ENCODE measurements at places on chromosomes 2 and 18.

DNA sequence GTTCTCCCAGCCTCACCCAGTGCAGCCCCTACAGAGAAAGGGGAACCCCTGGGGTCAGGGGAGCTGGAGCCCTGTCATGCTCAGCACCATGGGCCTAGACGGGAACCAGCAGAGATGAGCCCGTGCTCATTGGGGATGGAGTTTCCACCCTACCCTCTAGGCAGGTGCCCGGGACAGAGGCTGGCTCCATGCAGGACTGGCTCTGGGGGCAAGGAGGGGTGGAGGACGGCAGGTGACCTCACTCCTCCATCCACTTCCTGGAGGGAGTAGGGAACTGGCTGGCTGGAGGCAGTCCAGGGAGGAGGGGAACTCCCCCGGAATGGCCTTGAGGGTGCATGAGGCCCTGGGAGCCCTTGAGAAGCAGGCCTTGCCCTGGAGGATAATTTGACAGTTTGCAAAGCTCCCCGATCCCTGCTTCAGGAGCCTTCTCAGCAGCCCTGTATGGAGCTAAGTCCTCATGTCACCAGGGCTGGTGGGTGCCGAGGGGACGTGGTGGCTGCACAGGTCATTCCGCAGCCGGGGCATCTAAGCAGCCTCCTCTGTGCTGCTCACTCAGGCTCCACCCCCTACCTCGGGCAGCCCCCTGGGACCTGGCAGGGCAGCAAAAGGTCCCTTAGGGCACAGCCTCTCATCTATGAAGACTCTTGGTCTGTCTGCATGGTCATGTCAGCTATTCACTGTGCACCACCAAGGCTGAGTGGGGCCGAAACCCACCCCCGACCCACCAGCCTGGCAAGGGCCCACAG, 2.1 kb downstream of the NEURL3 start:
- H3K4me3 ChIP-seq, result no peak overlapping the region
- H3K36me3 ChIP-seq, result no peaks in the 10 kb centered on the region
- H3K27me3 ChIP-seq, result no peaks in the 10 kb centered on the region

GRCh38 chr2:66497431-66498288, 62.7 kb downstream of the MEIS1 start:
- H3K27me3 ChIP-seq, result no peaks in the 10 kb centered on the region
- H3K36me3 ChIP-seq, result no peaks in the 10 kb centered on the region

DNA sequence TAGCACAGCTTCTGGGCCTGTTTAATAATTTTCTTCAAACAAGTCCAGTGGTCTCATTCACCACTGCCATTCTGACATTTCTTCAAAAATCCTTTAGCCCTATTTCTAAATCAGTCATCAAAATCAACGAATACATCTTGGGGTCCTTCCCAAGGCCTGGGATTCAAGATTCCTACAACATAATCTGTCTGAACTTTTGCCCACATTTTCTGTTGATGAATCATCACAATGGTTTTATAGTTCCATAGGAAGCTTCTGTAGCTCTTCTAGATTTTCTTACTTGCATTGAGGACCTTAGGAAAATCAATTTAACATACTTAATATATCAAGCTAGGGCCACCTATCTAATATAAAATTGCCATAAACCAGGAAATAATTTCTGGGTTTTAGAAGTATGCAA, 811.8 kb upstream of the ACVR2A start:
- no peaks in the 10 kb centered on the region for H3K27me3 ChIP-seq
- no peak overlapping the region for H3K4me3 ChIP-seq
- H3K36me3 ChIP-seq, result no peaks in the 10 kb centered on the region
- DNase-seq, result no peak
- no peak overlapping the region for H3K27ac ChIP-seq

DNA sequence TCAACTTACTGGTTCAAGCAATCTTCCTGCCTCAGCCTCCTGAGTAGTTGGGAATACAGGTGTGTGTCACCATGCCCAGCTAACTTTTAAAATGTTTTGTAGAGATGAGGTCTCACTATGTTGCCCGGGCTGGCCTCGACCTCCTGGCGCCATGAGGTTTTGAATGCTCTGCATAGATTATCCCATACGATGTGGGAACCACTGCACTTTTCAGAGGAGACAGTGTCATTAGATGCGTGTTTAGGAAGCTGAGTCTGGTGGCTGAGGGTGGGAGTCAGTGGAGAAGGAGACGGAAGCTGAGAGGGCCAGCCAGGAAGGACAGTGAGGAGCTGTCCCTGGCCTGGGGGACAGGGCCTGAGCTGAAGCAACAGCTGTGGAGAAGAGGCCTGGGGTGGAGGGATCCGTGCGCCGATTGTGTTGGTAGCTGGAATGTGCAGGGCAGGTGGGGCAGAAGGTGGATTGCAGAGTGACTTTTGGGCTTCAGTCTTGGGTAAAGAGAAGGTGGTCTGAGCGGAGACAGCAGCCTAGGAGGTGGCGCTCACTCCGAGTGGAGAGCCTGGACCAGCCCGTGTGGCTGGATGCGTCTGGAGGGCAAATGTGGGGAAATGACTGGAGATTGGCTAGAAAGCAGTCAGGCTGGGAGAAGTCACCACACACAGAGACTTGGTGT, 68.0 kb downstream of the LDLRAD4 start:
- H3K4me1 ChIP-seq, result peaks cover 19% of the 10 kb centered on the region
- H3K27ac ChIP-seq, result no peak overlapping the region
- DNase-seq, result no peak
- H3K4me3 ChIP-seq, result no peak overlapping the region

DNA sequence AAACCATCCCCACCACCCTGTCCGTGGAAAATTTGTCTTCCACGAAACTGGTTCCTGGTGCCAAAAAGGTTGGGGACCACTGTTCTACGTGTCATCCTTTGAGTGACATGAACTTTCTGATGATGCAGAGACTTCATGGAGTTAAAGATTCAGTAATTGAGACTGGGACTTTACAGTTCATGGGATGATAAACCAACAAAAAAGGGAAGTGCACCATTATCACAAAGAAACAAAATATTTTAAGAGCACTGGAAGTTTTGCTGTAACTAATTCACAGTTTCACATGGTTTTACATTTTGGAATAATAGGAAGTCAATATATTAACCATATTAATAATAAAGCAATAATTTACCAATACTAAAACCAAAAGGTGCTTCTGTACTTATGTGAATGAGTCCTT, 126.8 kb downstream of the AQP4 start:
- H3K27ac ChIP-seq, result no peak overlapping the region
- H3K4me3 ChIP-seq, result no peak overlapping the region
- peaks cover 18% of the 10 kb centered on the region for H3K4me1 ChIP-seq
- no peaks in the 10 kb centered on the region for H3K27me3 ChIP-seq

DNA sequence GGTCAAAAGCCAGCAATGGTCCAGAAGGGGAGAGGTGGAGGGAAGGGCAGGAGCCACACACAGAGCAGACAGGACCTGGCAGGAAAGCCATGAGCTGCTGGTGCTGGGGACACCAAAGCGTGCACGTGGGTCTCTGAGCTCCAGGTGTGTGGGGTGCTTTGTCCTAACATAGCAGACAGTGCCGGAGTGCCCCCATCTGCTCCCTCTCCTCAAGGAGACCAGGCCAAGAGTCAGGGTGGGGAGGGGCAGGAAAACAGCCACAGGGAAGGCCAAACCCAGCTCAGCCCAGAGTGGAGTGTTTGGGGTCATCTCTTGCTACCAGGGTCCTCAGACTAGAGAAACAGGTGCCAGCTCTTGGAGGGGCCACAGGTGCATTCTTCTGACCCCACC, 4.2 kb upstream of the GPC1 start:
- H3K27ac ChIP-seq, result no peak overlapping the region
- H3K27me3 ChIP-seq, result peaks cover 86% of the 10 kb centered on the region
- 0 out of 2 replicates have a peak, but pooled peaks cover under 1% of the 10 kb centered on the region for H3K4me1 ChIP-seq
- no peaks in the 10 kb centered on the region for H3K36me3 ChIP-seq
- DNase-seq, result no peak

GRCh38 chr18:26133652-26134051, at the start of gene PSMA8:
TSS of gene PSMA8 (plus strand) at chr18:26133869. CDS start at chr18:26133966, 97 bp downstream.
- no peak within 1 kb of the TSS for H3K4me3 ChIP-seq
- no peak within 1 kb of the TSS for H3K27ac ChIP-seq
- no peaks in the 10 kb centered on the region for H3K36me3 ChIP-seq
- H3K4me1 ChIP-seq, result no peaks in the 10 kb centered on the region
- no peaks in the 10 kb centered on the region for H3K27me3 ChIP-seq
- DNase-seq, result no peak

DNA sequence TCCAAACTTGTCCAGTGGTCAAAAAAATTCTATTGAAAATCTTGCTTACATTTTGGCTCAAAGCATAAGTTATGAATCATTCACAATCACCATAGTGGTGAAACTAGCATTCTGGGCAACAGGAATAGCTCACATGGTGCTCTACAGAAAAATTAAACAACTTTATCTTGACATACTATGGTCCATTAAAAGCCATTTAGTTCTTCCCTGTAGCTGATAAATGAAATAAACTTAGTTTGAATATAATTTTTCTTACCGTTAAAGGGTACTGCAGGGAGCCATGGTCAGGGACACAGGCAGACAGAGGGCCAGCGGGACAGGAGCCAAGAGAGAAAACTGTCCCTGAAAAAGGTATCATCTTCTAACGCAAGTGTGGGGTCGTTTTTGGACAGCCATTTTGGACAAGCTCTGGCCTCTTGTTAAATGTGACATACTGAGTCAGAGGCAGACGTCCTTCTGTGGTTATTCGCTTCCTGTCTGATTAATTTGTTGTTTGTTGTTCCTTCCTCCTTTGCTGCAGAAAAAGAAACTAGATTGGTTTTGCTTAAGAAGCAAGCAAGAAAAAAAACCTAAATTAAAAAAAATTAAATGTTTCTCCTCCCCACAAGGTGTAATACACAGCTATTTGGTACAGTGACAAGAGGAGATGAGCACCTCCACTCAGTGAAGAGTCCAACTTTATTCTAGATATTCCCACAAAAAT, at the start of gene WIPF1:
TSS of gene WIPF1 (minus strand) at position 460 of the 703 bp plus-strand sequence. CDS start 12,231 bp downstream, outside the sequence.
- no peaks in the 10 kb centered on the region for H3K4me1 ChIP-seq
- H3K27ac ChIP-seq, result no peak within 1 kb of the TSS
- no peak within 1 kb of the TSS for H3K4me3 ChIP-seq
- DNase-seq, result no peak
- no peaks in the 10 kb centered on the region for H3K36me3 ChIP-seq

GRCh38 chr2:173059971-173060461, 15.6 kb upstream of the MAP3K20 start:
- no peak overlapping the region for H3K27ac ChIP-seq
- no peak overlapping the region for H3K4me3 ChIP-seq
- H3K4me1 ChIP-seq, result peaks cover 44% of the 10 kb centered on the region
- no peaks in the 10 kb centered on the region for H3K27me3 ChIP-seq

- no peak for DNase-seq
- H3K4me1 ChIP-seq, result no peaks in the 10 kb centered on the region
- no peak overlapping the region for H3K4me3 ChIP-seq
- H3K36me3 ChIP-seq, result no peaks in the 10 kb centered on the region
- peaks cover 9% of the 10 kb centered on the region for H3K27me3 ChIP-seq
These were observed 36.0 kb downstream of the GCA start for GRCh38 chr2:162379719-162380580.

DNA sequence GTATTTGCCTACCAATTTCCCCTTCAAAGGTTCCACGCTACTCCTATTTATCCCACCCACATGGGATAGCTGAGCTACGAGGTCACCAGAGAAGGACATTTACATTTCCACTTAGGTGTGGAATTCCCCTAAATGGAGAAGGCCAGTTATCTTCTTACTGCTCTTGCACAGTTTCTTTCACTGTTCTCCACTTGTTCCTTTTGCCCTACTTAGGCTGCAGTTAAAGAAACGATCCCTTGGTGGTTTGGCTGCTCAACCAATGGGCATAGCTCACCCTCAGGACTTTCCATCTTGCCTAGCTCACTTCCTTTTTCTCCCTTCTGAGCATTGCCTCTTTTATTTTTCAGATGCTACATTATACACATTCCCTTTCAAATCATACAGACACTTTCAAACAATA, 11.2 kb upstream of the NABP1 start:
- no peaks in the 10 kb centered on the region for H3K36me3 ChIP-seq
- H3K27ac ChIP-seq, result no peak overlapping the region

DNA sequence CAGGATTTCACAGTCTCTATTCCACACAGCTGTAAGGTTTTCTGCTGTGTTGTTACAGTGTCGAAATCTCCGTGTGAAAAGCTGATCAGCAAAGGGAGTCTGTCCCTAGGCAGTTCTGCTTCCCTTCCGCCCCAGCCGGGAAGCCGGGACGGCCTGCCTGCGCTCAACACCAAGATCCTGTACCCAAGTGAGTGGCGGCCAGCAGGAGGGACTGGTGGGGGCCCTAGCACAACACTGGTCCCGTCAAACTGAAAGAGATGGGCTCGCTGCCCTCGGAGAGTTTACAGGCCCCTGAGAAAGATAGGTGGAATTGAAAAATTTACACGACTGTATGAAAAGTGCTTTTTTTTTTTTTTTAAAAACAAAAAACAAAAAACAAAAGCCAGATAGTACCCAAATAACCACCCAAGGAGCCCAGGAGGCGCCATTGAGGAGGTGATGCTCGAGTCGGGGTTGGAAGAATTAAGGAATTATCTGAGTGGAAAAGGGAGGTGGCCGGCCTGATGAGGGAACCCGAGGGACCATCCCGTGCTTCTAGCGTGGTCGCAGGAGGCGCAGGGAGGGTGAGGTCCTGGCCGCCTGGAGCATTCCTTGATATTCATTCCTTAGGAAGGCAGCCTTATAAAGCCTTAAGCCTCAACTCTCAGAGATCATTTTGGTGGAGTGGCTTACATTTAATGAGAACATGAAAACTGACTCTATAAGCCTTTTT, 96.7 kb downstream of the DGKD start:
- DNase-seq, result no peak
- peaks cover 91% of the 10 kb centered on the region for H3K36me3 ChIP-seq
- no peak overlapping the region for H3K4me3 ChIP-seq
- no peak overlapping the region for H3K27ac ChIP-seq
- peaks cover 10% of the 10 kb centered on the region for H3K4me1 ChIP-seq

DNA sequence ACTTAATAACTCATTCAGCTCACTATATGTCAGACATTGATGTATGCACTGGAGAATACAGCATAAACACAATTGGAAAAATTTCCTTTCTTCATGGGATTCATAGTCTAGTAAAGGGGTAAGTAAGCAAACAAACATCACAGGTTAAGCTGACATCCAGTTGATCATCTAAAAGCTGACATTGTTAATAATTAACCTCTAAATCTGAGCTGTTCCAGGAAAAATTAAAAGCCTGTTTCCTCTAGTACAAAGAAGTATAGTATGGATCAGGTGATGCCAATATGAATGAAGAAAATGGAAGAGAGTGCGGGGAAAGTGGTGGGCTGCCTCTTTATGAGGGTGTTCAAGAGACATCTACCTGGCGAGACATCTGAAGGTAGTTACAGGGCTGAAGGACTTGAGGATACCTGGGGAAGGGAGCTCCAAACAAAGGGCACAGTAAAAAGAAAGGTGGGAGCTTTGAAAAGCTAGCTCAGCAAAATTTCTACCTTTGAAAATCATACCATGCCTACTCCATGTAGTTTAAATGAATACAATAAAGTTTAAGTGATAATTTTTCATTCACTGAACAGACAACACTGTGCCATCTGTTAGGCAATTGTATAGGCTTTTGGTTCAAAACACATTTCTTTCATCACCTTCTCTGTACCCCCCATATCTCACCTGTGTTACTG, 619.3 kb downstream of the TRIB2 start:
- H3K36me3 ChIP-seq, result no peaks in the 10 kb centered on the region
- H3K27me3 ChIP-seq, result no peaks in the 10 kb centered on the region
- no peak for DNase-seq
- no peak overlapping the region for H3K27ac ChIP-seq
- no peak overlapping the region for H3K4me3 ChIP-seq

- peaks cover 15% of the 10 kb centered on the region for H3K36me3 ChIP-seq
- no peak overlapping the region for H3K4me3 ChIP-seq
- peaks cover 20% of the 10 kb centered on the region for H3K4me1 ChIP-seq
- H3K27ac ChIP-seq, result no peak overlapping the region
- DNase-seq, result no peak
- H3K27me3 ChIP-seq, result no peaks in the 10 kb centered on the region
These were observed 50.0 kb upstream of the ZFP36L2 start for GRCh38 chr2:43276266-43276941.

Measured in HepG2 (cell line).